NCI-H2081 (cell line): ENCODE measurements at places on chromosomes 12 and 14.

DNA sequence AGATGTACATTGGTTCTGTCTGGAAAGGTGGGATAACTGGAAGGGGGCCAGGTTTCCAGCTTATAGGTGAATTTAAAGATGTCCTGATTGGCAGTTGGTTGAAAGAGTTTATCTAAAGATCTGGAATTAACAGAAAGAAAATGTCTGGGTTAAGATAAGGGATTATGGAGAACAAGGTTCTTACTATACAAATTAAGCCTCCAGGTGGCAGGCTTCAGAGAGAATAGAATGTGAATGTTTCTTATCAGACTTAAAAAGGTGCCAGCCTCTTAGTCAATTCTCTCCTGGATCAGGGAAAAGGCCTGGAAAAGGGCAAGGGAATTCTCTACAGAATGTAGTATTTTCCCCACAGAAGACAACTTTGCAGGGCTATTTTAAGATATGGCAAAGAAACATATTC, 53.1 kb downstream of the CNTN1 start:
- no peak for DNase-seq

GRCh38 chr14:90602088-90602687, 205.4 kb downstream of the CALM1 start:
- no peak for DNase-seq

DNA sequence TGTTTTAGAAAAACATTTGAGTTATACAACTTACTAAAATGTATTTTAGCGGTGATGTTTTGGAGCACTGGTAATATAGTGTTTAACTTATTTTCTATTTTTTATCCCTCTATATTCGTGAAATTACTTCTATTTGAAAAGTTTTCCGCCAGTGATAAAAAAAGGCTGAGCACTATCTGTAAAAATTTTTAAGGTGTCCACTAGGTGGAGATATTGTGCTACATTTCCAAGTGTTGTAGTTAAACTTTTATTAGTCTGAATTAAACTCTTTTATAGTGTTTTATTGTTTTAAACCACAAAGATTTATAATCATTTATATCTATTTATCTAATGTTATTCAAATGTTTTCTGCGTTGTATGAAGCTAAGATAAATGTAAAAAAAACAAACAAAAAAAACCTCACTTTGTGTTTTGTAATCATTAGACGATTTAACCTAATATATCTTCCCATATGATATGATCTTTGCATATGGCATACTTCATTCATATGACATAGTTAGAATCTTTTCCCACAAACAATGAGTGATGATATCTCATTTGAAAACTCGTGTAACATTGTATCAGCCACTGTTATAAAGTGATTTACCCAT, 11.8 kb downstream of the ALG10B start:
- peak; percentile 14 for DNase-seq

DNA sequence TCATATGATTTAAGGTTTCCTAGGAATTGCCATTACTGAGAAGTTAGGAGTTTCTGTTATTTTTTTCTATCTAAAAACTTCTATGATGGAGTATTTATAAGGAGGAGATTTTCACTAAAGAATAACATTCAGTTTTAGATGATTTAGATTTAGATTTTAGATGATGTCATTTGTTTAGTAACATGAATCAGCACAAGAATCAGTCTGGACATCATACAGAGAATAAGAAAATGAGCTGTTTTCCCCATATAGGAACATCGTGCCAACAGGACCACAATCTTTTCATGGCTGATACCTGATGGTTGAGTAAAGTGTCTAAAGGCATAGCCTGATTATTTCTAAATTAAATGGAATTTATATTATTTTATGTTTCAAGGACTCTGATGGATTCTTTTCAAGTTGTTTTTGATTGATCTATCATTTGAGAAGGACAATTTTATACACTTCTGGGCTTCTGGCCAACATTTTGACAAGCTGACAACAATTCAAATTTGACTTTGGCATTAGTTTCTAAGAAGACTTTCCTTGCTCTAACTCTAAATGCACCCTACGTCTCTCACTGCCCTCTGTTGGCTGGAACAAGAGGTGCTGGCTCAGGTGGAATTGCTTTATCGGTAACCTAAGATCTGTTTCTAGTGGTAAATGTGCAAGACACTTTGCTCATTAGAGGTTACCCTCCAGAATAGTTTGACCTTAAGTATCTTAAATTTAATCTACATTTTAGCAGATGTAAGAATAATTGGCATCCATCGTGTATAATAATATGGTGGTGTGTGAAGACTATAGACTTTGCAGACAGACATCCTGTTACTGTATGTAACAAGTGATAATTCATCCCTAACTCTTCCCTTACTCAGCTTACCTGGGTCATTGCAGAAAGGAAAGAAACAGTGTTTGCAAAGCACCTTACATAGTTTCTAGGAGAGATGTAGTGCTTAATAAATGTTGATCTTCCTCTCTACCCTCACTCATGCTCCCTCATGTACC, 42.8 kb upstream of the CPSF6 start:
- no peak for DNase-seq

DNA sequence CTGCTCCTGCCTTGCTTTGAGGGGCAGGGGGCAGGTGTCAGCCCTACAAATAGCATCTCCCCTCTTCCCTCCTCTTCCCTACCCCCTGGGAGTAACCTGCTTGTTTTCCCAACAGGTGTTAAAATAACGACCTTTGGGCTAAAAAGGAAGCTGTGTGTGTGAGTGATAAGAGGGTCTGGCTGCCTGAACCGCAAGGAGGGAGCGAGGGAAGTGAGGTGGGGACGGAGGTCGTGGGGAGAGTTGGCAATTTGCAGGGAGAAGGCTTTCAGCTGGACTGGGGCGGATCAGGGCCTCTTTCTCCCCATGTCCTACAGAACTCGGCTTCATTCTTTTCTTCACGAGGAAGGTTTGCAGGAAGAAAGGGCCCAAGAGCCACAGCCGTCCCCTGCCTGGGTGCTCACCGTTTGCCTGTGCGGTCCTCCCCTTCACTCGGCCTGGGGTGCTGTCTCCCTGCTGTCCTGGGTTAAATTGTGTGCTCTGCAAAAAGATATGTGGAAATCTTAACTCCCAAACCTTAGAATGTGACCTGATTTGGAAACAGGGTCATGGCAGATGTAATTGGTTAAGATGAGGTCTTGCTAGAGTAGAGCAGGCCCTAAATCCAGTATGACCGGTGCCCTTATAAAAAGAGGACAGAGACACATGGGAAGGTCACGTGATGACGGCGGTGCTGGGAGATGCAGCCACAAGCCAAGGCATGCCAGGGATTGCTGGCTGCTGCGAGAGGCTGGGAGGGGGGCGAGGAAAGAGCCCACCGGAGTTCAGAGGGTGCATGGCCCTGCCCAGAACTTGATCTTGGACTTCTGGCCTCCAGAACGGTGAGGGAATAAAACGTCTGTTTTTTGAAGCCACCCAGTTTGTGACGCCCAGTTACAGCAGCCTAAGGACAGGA, 38.7 kb upstream of the NCOR2 start:
- no peak for DNase-seq

GRCh38 chr14:55760789-55761566, 181.0 kb downstream of the KTN1 start:
- DNase-seq: no peak

DNA sequence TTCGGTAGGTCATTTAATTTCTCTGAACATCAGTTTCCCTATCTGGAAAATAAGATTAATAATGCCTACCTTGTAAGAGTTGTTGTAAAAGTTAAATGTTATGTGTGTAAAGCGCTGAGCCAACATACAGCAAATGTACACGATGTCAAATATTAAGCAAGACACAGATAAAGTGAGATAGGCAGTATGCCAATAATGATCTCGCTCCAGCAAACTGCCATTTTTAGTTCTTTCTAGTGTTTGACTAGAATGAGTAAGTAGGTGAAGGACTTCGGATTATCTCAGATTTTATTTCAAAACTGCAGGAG, 840 bp downstream of the DHRS7 start:
- DNase-seq: no peak

DNA sequence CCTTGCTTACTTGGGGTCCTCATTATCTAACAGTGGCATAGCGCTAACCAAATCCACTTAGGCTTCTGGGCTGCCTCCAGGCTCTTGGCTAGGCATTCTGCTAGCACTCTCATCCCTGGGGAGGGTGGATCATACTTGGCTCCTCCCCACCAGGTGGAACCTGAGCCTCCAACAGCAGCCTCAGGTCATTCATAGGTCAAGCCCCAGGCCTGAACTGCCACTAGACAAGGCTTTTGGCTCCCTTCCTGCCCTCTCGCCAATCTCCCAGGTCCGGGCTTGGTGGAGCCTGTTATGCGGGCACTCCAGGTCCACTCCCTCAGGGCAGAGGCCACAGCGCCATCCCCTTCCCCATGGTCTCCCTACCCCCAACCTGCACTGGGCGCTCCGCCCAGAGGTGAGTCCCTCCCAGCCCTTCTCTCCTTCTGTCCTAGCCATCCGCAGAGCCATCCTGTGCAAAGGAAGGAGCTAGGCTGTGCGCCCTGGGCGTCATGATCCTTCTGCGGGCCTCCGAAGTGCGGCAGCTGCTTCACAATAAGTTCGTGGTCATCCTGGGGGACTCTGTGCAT, 154.9 kb upstream of the AMIGO2 start:
- no peak for DNase-seq

- peak; percentile 31 for DNase-seq
These were observed 17.4 kb downstream of the FOXN3 start for GRCh38 chr14:89399594-89400068.

GRCh38 chr12:52675301-52675701, 4.9 kb downstream of the KRT1 start:
- DNase-seq: no peak

GRCh38 chr14:51182131-51182565, 57.9 kb upstream of the TMX1 start:
- no peak for DNase-seq

DNA sequence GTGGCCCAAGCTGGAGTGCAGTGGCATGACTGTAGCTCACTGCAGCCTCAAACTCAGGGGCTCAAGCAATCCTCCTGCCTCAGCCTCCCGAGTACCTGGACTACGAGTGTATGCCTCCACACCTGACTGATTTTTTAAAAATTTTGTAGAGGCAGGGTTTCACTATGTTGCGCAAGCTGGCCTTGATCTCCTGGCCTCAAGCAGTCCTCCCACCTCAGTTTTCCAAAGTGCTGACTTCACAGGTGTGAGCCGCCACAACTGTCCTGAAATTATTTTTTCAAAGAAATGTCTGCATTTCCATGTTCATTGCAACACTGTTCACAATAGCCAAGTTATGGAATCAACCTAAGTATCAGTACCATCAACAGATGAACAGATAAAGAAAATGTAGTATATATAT, 111.4 kb downstream of the FOXA1 start:
- DNase-seq: no peak

- no peak for DNase-seq
These were observed 230.0 kb downstream of the GLT1D1 start for GRCh38 chr12:129083121-129083840.

DNA sequence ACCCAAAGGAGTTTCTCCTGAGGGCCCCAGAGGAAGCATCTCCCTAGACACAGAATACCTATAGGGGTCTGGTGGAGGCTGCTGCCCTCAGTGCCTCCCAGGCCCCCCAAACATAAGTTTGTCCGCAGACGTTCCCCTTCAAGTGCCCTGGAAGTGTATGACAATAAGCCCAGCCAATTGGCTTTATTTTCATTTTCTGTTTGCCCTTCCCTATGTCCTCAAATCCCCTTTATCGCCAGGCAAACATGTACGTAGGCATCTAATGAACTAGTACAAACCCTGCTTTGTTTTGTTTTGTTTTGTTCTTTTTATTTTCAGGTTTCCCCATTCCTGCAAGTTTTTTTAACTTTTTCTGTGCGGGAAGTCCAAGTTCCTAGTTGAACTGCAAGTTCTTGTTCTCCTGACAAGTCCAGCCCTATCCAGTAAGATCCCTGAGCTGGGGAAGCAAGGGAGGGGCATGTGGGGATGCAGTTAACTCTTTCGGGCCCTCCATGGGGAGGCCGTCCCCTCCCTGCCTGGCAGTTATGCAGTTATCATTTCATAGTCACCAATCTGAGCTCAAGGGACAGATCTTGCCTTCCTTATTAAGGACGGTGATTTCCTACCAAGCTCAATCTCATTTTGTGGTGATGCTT, 141.9 kb downstream of the KCNA5 start:
- no peak for DNase-seq

GRCh38 chr14:104593710-104594136, 10.8 kb downstream of the TMEM179 start:
- DNase-seq: no peak

DNA sequence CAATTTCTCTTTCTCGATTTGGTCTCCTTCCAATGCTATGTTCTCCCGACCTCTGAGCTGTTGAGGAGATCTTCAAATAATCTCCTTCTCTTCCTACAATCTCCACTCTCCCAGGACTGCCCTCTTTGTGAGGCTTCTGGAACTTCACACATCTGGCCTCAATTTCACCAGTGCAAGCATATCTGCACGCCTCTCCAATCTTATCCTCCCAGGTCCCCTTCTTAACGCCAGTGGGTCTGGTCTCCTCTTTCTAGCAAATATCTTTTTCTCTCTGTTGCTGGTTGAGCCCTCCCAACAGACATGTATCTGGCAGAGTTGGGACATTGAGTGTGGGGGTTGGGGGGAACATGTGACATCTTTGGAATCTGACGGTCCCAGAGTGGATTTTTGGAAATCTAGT, 17.9 kb downstream of the RTL1 start:
- DNase-seq: no peak

- DNase-seq: no peak
These were observed 149.2 kb upstream of the SYT10 start for GRCh38 chr12:33588725-33589405.

DNA sequence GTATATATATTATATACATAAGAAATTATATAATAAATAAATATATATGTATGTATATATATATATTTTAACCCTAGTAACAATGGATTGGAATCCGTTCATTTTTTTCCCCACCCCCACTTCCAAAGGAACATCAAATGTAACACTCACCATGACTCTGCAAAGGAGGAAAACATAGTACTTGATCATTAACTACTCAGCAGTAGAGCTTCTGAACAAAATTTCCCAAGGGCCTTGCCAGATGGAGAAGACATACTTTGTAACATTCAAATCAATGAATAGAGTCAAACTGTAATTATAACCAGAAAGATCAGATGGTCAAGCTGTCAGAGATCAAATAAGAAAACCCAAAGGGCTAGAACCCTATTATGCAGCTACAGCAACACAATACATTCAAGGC, 126.0 kb upstream of the CNTN1 start:
- DNase-seq: no peak

GRCh38 chr14:53993920-53994607, 37.4 kb upstream of the BMP4 start:
- no peak for DNase-seq

- DNase-seq: no peak
These were observed 35.9 kb downstream of the SLC4A8 start for GRCh38 chr12:51460519-51460918.

- no peak for DNase-seq
These were observed 129.9 kb downstream of the GALC start for GRCh38 chr14:87863047-87863446.

- DNase-seq: no peak
These were observed 338.1 kb downstream of the CACNA1C start for GRCh38 chr12:2390850-2391390.

GRCh38 chr14:101174522-101174838, 271.0 kb upstream of the RTL1 start:
- peak; percentile 75 for DNase-seq

DNA sequence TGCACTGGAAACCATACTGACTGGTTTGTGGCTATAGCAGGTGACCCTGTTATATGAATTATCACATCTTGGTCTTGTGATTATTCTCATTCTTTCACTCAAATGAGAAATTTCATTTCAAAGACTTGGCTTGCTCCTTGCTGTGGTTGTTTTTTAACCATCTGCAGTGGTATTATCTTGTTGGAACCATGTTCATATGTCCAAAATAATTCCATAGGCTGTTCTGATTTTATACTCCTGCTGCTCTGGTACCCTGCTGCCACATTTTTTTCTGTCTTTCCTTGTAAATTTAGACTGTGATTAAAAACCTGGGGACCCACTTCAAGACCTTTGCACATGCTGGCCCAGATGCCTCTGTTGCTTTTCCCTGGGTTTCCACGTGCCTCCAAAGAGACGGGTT, 190.2 kb downstream of the TMEM117 start:
- no peak for DNase-seq
